ENCODE measurements at places on chromosomes 1 and 21.

DNA sequence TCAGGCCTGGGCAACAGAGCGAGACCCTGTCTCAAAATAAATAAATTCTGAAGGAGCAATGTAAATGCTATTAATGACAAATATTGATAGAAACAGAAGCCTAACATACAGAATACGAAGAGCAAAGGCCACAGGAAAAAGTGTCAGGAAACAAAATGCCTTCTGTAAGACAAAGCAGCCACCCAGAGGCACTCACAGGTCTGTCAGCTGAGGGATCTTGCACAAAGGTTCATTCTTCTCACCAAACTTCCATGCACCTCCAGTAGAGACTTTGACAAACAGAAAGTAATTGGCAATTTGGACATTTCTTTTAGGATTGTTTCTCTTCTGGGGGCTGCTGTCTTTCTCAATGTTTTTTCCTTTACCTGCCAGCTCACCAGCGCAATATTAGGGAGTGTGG is 1.2 kb upstream of the ALDH9A1 start:
- DNase-seq: no peak

DNA sequence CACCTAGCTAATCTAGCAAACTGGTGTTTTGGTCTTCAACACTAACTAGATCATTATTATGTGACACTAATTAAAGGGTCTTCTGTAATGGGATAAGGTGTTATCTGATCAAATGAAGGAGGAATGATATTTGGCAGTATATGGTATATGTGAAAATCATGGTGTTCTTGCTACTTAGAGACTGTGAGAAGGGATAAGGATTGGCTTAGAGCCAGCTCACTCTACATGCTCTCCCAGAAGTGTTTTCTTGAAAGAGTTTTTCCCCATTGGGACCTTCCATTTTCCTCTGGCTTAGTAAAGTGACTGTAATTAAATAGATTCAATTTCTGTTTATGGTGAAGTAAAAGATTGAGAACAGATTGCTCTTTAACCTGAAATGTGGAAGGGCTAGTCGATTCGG is 71.2 kb upstream of the RGL1 start:
- DNase-seq: no peak

DNA sequence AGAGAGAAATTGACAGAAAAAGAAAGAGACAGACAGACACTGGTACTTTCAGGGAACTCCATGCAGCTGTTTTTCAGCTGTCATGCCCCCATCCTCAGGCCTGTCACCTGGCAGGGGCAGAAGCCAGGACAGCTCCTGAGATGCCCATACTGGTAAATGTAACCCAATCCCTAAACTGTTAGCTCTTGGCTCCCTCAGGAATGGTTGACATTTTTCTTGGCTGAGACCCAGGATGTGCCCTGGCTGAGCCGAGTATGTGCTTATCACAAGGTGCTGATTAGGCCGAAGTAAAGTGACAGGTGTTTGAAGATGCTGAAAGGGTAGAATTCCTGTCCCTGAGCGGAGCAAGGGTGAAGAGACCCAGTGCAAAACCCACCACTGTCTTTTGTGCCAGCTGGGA is 50.7 kb downstream of the PGM1 start:
- no peak for DNase-seq

GRCh38 chr1:6967431-6968111 is 182.3 kb downstream of the CAMTA1 start:
- no peak for DNase-seq

DNA sequence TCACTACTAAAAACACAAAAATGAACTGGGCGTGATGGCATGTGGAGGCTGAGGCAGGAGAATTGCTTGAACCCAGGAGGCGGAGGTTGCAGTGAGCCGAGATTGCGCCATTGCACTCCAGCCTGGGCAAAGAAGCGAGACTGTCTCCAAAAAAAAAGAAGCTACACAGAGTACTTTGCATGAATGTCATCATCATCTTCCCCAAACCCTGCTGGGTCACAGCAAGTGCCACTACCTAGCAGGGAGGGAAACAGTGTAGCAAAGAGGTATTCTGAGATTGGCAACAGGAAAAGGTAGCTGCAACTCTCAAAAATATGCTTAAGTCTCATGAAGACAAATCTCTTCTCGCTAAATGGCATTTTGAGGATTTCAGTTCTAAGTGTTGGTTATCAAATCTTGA is 12.8 kb downstream of the NDC1 start:
- DNase-seq: no peak

GRCh38 chr1:176957603-176958002 is 206.9 kb downstream of the ASTN1 start:
- DNase-seq: no peak

- no peak for DNase-seq
Measured at GRCh38 chr1:174877208-174877673, 122.5 kb upstream of the CACYBP start.

DNA sequence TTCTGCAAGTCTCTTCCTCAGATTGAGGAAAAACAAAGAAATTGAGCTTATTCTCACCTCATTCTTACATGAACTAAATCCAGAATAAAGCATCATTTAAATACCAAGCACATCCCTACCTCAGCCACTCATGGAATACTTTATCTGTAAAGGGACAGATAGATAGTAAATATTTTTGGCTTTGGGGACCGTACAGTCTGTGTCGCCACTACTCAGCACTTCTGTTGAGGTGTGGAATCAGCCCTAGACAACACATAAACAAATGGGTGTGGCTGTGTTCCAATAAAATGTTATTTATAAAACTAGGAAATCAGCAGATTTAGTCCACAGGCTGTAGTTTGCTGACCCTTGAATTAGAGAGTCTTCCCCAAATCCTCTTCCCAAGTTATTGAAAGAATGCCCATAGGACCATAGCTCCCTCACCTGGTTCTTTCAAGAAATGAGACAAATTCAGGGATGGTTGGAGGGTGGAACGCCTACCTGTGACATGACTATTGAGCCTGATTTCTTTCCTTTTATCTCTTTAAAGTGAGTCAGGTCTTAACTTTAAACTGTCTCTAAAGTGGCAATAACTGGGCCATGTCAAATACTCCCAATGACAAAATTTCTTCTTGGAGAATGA is 878.5 kb downstream of the USP25 start:
- DNase-seq: no peak

DNA sequence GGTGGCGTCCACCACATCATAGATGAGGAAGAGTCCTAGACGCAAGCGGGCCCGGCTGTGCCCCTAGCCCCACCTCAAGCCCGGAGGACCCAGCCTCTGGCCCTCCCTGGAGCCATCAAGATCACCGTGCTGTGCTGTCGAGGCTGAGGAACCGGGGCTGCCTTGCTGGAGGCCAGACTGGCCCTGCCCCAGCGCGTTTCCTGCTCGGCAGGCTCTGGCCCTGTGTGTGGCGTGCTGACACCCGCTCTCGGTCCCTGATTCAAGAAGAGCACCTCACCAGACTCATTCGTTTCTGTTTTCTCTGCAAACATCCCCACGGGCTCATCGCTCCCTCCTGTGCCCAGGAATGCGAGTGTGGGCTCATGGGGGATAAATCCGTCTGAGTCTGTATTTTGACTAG is 51.1 kb downstream of the GLIS1 start:
- DNase-seq: no peak

DNA sequence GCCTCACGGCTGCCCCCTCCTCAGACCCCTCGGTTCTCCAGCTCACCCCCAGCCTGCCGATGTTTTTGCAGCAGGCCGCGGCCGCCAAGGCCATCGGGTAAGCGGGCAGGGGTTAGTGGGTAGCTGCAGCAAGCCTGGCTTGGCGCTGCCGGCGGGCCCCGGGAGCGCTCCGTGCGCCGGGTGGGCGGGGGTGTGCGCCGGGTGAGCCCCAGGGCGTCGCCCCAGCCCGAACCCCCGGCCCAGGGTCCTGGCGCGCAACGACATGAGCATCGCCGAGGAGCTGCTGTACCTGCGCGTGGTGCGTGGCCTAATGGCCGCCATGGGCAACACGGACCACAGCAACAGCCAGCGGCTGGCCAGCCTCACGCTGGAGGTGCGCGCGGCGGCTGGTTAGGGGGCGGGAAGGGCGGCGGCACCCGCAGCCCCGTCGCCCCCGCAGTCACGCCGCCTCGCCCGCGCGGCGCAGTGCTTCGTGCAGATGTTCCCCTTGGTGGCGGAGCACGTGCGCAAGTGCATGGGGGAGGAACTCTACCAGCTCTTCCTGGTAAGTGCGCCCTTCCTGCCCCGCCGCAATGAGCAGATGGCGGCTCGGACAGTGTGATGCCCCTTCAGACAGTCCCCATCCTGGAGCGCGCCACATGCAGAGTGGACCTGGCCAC is 6.5 kb downstream of the RNU5D-1 start:
- DNase-seq: no peak

- DNase-seq: no peak
Measured at GRCh38 chr1:58409890-58410289, 136.6 kb downstream of the OMA1 start.

DNA sequence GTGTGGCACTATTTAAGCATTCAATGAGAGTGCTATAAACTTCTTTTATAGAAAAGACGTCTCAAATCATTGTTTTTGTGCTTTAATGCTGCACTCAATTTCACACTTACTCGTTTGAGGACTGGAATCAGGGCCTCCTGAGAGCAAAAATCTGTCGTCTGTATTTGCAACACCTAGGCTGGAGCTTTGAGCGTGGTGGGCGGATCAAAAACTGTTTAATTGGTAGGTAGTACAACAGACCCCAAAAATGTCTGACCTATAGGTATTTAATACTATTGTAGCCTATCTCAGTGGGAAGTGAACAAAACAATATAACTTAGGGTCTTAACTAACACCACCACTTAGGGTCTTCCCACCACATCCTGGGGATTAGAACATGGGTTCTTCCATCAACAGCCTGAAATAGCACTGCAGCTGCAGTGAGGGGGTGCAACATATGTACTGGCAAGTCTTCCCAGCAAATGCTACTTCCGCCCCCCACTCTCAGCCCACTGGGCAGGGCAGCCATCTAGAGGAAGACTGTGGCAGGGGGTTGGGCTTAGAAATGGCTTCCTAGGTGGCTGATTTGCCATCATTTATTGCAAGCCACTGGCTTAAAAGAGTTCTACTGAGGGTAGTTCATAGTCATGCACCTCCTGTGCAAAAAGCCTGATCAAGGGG is 48.3 kb downstream of the CD46 start:
- no peak for DNase-seq

DNA sequence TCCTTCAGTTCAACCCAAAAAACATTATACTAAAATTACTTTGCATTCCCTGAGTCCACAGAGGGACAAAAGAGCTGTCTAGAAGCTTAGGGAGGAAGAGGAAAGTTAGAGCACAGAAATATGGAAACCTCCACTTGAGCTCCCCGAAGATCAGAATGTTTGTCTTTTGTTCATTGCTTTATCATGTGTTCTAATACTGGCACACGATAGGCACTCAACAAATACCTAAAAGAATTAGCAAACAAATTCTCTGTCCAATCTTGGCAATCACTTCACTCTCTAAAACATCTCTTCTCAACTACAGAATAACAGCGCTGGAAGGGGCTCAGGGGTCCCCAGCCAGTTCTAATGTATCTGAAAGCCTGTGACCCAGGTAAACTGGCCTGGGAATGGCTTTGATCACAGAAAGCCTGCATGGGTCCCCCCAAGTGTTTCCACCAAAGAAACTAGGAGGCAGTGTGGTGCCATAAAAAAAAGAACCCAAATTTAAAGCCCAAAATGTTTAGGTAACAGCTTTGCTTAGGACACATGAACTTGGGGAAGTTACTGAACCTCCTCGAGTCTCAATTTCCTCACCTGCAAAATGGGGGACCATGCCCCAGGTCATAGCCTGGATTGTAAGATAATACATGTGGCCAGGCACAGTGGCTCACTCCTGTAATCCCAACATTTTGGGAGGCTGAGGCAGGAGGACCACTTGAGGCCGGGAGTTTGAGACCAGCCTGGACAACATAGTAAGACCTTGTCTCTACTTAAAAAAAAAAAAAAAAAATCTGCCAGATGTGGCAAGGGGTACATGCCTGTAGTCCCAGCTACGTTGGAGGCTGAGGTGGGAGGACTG is 45.8 kb downstream of the SSBP3 start:
- DNase-seq: no peak

DNA sequence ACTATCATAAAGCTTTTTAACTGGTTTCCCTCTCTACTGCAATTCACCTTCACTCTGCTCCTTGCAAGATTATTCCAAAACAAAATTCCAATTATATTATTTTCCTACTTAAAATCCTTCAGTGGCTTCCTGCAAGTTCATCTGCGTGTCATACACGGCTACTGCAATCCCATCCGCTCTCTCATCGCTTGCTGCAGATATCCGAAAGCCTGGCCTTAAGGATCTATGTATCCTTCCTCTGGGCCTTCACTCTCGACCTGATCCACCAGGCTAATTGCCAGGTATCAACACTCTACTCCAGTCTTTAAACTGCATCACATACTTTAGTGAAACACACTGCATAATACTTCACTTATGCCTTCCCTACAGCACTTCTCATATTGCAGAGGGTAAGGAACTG is 44.0 kb downstream of the VAV3 start:
- no peak for DNase-seq
